Skeletal muscle cell (primary cell): ENCODE measurements at places on chromosomes 6 and 20.

- no peak for DNase-seq
Measured at GRCh38 chr20:59723607-59724456, 119.5 kb downstream of the PHACTR3 start.

DNA sequence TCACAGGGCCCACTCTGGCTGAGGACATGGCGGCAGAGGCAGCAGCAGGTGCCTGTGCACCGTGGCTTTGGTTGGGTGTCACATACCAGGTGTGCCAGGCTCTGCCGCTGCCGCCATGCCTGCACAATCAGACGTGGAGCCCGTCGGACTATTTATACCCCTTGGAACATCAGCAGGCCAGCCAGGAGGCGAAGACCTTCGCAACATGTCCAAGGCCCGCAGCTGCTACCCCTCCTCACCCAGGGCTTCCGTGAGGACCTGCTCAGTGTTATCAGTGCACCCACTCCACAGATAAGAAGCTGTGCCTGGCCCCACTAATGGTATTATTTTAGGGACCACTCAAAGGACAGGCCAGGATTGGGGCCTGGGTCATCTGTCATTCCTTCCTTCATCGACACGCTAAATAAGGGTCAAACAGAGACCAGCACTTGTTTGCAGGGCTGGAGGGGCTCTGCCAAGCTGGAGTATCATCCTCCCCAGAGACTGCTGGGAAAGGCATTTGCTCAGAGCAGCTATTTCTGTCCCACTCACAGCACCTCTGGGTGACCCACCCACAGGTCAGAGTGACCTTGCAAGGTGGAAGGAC, 109.2 kb downstream of the BMP7 start:
- DNase-seq, result no peak

DNA sequence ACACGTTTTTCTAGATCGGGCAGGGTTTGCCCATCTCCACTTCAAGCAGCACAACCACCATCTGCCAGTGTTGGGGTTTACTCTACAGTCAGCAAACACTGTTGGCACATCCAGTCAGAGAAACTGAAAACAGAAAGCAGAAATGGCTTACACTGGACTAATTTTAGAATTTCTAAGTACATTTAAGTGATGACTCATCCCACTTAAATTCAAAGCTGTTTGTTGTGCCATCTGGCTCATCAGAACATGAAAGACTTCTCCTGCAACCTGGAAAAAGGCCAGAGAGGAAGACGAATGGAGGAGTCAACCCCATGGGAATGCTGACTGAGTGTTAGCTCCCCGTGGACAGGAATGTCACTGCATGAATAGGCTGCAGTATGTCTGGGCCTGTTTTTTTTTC, 21.8 kb downstream of the FAM209B start:
- peak; percentile 81 for DNase-seq

DNA sequence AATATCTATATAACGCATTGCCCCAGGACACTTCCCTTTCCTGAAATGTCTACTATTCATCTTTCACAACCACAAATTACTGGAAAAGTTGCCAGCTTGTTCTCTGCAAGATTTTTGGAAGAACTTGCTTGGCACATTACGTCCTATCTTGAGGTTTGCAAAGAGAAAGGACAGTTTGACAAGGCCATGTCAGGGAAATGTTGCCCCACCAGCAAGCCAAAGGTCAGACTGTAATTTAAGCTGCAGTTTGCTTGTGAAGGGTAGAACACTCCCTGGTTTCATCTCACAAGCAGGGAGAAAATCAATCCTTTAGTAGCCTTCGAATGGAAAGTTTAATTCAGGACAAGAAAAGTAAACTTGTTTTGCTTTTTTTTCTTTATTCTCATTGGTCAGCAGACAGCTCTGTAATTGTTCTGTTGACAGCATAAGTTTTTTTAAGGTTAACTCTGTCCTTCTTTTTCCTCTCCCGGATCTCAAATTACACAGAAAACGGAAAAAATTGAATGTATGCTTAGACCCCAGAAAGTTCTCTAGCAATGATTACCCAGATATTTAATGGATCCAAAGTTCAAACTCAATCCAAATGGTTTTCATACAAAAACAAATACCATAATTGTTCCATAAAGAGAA, 541.8 kb upstream of the NRSN1 start:
- no peak for DNase-seq

GRCh38 chr6:42391441-42391840, 60.3 kb downstream of the TRERF1 start:
- no peak for DNase-seq

DNA sequence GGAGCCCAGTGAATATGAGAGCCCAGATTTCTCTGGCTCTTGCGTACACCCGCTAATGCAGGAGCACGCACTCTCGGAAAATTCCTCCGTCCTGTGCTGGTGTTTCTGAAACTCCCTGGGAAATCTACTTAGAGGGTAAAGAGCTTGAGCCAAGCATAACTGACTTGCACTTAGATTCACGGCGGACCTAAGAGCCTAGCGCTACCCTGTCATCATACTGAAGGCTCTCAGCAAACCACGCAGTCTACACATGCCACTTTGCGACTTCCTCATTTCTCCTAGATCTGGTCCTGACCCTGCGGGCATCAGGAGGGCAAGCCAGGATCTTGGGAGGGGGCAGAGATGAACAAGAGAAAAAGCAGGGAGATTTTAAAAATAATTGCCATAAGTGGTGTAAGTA, 324.7 kb downstream of the CD83 start:
- no peak for DNase-seq

DNA sequence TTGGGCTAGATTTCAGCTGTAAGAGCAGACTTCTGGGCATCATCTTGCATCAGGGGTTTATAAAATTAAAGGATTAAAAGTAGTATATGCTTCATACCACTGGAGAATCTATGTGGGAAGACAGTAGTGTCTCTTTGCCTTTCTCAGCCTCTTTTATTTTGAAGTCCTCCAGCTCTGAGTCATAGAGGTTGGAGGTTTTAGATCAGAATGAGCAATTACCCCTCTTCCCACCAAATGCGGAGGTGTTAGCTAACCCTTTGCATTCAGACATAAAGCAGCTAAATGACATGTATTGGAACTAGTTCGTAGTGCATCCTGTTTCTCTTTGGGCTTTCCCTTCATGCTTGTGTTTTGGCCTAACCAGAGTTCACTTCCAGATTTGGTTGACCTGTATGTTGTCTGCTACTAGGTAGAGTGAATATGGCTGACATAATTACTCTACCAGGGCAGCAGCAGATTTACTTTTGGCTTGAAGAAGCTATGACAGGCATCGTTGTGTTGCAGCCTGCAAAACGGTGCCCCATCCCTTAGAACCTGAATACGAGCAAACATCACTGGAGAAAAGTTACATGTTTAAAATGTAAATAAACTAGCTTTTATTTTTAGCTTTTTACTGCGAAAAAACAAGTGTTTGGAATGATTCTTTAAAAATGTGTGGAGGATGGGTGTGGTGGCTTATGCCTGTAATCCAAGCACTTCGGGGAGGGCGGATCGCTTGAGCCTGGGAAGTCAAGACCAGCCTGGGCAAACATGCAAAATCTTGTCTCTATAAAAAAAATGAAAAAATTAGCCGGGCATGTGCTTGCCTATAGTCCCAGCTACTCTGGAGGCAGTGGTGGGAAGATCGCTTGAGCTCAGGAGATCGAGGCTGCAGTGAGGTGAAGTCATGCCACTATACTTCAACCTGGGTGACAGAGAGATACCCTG, 82.2 kb downstream of the MYO6 start:
- DNase-seq, result peak; percentile 37

DNA sequence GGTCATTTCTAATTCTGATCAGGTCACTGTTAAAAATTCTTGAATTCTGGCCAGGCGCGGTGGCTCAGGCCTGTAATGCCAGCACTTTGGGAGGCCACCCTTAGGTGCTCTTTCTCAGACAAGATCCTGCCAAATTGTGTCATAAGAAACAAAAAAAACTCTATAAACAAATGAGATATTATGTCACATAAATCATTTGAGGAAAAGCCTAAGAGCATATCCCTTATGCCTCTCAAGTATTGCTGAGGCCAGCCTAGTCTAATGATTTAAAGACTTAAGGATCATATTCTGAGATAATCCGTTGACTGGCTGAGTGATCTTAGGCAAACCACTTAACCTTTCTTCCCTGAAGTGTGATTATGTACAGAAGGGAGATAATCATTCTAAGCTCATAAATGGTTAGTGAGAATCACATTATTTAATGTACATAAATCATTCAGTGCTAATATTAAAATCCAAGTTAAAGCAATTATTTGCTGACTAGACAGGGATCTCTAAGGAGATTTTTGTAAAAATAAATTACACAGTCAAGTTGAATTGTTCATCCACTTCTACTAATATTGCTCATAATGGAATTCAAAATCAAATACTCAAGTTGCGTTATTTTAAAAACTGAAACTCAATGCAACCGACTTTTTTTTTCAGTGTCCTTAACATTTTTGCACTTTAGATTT, 365.4 kb downstream of the PHF3 start:
- no peak for DNase-seq
